ENCODE measurements at places on chromosomes 4 and X.

GRCh38 chr4:47462799-47463234 lies 685 bp downstream of the COMMD8 start:
- no peak for DNase-seq

GRCh38 chr4:99968330-99968729 lies 18.3 kb upstream of the H2AZ1 start:
- DNase-seq, result no peak

- no peak for DNase-seq
Measured at GRCh38 chr4:15736514-15737050, 33.7 kb downstream of the BST1 start.

GRCh38 chr4:120299631-120300030 lies 233.0 kb upstream of the MAD2L1 start:
- no peak for DNase-seq

Measured in brain pericyte (primary cell).